ENCODE measurements at places on chromosomes 7 and 10.

DNA sequence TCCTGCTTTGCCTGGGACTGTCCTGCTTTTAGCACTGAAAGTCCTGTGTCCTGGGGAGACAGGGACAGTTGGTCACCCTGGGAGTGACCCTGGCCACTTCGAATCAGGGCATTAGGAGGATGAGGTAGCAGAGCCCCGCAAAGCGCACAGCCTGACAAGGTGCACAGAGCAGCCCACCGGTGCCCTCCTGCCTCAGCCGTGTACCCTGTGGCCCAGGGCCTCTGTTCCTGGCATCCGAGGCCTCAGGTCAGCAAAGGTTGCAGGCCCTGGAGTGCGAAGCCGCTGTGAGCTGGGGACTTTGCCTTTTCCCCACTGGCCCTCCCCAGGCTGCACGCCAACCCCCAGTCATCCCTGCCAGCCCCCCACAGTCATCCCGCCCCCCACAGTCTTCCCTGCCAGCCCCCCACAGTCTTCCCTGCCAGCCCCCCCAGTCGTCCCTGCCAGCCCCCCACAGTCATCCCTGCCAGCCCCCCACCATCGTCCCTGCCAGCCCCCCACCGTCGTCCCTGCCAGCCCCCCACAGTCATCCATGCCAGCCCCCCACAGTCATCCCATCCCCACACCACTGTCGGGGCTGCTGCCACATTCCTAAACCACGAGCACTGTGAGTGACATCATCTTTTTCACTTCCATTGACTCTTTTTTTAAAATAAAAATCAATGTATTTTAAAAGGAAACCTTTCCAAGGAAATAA is 91.8 kb downstream of the RGS10 start:
- DNase-seq: no peak

DNA sequence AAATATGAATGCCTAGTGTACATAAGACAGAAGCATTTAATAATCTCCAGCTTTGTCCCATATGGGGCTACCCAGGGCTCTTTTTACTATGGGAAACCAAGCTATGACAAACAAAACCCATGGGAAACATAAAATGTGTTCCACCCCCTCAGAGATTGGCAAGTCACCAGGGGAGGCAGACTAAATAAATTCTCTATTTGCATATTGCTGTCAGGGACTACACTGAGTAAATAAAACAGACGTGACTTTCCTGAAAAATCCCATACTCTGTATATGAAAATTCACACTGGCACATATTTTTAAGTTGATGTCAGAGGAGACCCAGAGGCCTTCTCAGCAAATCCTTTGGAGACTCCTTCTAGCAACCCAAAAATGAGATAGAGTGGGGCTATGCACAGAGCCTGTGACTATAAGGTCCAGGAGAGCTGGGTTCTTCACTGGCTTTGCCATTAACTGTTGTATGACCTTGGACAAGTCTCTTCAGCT is 44.0 kb upstream of the HPSE2 start:
- DNase-seq: peak; percentile 75

DNA sequence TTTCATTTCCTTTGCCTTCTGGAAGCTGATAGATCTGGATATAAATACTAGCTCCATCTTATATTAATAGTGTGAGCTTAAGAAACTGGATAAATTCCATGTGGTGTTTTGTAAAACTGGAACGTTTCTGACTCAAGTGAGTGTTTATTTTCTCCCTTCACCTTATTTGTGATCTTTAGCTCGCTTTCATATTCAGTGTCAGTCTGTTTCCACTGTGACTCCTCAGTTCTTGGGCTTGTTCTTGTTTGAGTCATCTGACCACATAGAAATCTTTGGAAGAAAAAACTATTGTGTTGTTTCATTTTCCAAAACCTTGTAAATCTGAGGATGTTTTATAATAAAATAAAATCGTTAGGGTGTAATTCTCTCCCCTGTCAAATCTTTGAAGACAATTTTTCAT is 186.4 kb downstream of the POLR1F start:
- no peak for DNase-seq

DNA sequence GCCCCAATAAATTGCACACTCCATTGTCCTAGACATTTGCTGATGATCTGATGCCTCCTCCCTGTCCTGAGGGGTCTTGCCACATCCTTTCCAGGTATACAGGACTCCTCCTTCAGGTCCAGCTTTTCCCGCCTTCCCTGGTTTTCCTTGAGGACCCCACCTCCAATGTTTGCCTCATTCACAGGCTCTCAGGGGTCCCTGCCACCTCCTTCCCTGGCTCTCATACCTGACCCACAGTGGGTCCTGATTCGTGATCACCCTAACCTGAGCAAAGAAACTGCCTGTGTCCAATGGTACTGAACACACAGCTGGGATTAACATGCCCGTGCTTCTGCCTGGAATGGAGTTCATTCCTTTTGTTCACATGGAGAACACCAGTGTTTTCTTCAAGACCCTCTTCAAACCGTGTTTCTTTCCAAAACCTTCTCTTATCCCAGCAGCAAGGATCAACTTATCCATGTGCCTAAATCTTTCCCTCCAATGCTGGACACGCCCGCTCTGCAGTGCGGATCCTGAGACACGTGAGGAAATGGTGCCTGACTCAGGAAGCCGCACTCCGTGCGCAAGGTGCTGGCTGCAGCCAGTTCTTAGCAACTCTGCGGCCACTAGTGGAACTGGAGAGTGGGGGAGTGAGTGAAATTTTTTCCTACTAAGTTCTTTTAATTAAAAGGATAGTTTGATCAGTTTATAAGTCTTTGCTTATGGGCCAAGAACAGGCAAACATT is 354.6 kb upstream of the SHH start:
- no peak for DNase-seq

DNA sequence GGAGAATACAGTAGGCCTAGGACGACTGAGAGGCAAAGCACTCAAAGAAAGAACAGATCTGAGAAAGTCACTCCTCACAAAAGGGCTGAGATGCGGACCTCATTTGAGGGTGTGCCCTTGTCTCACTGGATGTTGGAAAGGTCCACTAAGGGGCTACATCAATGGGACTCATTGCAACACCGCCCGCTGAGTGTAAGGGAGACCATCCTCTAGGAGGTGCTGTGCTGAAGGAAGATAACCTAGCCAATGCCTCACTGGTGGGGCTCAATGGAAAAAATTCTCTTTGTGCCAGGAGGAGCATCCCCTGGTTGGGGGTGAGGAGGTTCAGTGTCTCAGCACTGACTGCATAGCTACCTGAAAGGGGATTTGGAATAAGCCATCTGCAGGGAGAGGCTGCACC is 758.7 kb upstream of the CELF2 start:
- DNase-seq: no peak

- no peak for DNase-seq
Measured at GRCh38 chr7:116357781-116358670, 141.5 kb upstream of the CAV2 start.

DNA sequence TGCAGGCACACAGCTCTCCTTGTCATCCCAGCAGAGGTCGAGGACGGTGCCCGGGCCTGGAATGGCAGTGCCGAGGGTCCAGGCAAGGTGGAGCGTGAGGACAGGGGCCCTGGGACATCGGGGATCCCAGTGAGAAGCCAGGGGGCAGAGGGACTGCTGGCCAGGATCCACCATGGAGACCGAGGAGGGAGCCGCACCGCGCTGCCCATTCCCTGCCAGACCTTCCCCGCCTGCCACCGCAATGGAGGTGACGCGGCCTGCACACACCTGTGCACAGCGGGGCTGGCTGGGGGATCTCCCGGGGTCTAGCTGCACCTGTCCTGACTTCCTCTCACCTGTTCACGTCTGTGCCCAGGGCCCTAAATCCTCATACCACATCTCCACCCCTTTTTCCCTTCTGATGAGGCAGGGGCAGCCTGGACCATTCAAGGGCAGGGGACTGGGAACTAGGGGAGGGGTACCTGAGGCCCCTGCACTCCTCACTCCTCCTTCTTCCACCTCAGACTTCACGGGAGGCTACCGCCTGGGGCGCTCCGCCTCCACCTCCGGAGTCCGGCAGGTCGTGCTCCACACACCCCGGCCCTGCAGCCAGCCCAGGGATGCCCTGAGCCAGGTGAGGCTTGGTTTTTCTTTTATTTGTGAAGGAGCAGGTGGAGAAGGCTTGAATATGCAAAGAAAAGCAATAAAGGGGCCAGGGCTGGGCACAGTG is 6.9 kb downstream of the NYAP1 start:
- DNase-seq: no peak

DNA sequence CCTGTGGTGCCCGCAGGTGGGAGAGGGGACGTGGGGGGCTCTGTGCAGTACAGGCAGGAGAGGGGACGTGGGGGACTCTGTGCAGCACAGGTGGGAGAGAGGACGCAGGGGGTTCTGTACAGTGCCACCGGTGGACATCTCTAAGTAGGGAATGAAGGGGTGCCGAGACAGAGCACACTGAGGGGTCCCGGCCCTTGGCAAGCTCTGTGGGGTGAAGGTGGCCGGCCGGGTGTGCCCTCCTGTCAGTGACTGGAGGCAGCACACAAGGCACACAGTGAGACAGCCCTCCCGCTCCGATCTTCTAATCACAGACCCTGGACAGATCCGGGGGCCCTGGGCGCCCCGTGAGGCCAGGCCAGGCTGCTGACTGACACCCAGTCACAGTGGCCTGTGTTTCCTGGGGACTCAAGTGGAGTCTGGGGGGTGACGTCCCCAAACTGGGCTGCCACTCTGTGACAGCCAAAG is 11.2 kb downstream of the GPR146 start:
- DNase-seq: no peak

DNA sequence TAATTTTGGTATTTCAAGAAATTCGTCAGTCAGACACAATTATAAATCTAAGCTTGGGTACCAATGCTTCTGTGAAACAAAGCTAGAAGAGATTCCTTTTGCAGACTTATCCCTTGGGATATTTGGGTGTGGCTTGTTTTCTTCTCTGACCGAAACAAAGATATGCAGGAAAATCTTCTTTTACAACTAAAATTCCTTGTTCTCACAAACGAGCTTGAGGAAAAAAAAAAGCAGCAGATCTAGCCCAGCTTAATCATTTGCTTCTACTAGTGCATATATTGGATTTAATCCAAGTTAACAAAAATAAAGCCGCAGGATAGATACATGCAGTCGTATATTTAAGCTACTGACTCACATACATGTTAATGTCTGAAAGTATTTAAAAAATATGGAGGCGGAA is 104.2 kb downstream of the PRTFDC1 start:
- no peak for DNase-seq

- no peak for DNase-seq
Measured at GRCh38 chr7:27944643-27945042, 204.7 kb downstream of the TAX1BP1 start.

DNA sequence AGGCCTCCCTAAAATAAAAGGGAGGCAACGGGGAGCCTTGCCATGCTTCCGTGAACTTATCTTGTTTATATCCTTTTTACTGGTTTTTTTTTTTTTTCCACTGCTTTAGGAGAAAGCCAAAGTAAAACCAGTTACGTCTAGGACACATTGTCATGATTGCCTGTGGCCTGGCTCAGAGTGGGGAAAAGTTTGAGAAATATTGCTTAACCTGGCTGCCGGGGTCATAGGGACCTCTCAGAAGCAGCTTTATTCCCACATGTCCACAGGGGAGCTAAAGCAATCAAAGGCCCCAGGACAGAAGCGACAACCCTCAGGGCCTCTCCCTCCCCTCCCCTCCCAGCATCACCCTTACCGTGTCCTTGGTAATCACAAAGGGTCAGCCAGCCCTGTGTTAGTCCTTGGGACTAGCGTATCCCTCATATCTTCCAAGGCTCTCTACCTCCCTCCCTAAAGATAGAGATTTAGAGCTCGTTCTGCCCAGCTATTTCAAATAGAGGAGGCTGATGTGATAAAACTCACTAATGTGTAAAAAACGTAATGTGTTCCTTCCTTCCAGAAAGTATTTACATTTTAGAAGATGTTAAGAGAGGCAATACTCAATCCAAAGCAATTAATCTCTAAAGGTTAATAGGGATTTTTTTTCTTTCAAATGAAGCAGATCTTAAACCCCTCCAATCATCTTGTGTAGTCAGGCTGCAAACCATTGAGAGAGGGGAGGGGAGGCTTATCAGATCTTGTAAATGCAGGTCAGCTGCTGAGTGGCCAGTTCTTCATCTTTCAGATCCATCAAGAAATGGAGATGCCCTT is 64.8 kb upstream of the PRKAR2B start:
- DNase-seq: no peak

DNA sequence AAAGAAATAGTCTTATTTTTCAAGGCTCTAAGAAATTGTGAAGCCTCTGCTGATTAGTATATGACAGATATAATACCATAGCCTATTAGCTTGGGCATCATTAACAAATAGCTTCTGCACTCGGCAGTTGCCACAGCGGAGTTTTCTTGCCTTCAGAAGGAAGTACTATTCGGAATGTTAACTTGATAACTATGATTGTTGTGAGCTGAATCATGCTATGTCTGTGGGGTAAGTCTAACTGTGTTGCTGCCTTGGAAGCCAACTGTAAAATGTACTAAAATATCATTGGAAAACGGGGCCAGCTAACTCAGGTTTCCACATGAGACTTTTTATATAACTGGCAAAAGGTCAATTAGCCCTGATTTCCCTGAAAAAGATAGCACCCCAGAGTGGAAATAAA is 93.2 kb downstream of the TWIST1 start:
- no peak for DNase-seq

GRCh38 chr10:127314797-127315196 is 118.4 kb upstream of the INSYN2A start:
- DNase-seq: no peak

- no peak for DNase-seq
Measured at GRCh38 chr7:155053002-155053401, 17.1 kb upstream of the HTR5A start.

DNA sequence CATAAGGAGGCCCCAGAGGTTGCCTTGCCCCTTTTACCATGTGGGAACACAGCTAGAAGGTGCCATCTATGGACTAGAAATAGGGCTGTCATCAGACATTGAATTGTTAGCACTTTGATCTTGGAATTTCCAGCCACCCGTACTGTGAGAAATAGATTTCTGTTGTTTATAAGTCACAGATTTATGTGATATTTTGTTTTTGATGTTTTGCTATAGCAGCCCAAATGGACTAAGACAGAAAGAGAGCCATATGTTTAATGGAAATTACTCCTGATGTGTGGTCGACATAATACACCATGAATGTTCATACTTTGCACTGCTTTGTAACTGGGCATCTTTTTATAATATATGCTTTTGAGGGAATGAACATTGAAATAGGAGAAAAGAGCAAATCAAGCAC is 302.2 kb downstream of the BBS9 start:
- DNase-seq: no peak

Data from HFF-Myc (cell line).